NT2/D1 (cell line): ENCODE measurements at places on chromosomes 6 and 20.

GRCh38 chr6:155954149-155954548, 498.5 kb upstream of the NOX3 start:
- no peak for DNase-seq

- DNase-seq = no peak
These were observed 57.5 kb downstream of the LIN28B start for GRCh38 chr6:105014448-105014847.

- DNase-seq = no peak
These were observed 39.3 kb downstream of the ATXN1 start for GRCh38 chr6:16721977-16722376.

DNA sequence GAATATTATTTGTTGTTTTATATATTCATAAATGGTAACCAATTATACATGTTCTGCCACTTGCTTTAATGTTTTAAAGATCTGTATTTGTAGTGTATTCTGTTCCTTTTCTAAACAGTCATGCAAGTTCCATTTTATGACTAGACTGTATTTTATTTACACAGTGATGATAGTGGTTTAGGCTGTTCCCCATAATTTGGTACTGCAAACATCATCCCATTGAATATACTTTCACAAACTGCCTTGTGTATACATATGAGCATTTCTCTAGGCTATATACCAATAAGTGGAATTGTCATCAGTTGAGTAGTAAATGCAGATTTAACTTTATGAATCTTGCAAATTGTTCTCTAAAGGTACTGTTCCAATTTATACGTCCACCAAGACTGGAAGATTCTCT, 738.0 kb downstream of the EPHA7 start:
- no peak for DNase-seq

DNA sequence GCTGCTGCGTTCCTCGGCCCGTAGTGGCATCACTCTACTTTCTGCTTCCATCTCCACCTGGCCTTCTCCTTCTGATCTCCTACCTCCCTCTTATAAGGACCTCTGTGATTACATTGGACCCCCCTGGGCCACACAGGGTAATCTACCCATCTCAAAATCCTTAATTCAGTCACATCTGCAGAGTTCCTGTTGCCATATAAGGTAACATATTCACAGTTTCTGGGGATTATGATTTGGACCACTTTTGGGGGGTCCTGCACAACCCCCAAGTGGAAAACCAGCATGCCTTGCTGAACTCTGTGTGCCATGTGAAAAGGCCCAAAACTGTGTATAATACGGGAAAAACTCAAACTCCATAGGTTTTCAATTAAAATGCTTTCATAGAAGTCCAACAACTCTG, 51.1 kb downstream of the LY86 start:
- DNase-seq = no peak

DNA sequence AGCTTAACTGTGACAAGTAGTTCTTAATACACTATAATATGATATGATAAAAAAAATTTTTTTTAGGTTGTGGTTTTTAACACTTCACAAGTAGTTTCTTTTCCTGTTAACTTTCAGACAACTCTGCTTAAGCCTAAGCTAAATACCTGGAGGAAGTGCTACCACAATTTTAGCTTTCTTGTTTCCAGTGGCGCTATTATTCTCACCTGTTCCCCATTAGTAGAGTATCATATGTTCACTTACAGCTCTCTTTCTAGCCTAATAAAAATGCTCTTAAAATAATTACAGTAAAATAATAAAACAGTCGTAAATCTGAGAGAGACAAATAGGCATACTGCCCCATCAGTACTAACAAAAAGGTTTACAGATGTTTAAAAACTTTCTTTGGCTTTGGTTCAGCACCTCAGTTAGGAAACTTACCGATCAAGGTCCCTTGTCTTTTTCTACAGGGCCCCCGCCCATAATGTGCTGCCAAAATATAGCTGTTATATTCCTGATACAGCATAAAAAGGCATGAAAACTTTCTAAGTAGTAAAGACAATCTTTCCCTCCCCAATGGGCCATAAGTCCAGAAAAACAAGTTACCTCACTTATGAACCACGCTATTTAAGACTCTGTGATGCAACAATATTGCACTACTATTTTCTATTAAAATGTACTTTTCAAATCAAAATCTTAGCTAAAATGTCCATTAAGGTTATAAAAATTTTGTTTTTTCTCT, 57.9 kb downstream of the SESN1 start:
- no peak for DNase-seq

DNA sequence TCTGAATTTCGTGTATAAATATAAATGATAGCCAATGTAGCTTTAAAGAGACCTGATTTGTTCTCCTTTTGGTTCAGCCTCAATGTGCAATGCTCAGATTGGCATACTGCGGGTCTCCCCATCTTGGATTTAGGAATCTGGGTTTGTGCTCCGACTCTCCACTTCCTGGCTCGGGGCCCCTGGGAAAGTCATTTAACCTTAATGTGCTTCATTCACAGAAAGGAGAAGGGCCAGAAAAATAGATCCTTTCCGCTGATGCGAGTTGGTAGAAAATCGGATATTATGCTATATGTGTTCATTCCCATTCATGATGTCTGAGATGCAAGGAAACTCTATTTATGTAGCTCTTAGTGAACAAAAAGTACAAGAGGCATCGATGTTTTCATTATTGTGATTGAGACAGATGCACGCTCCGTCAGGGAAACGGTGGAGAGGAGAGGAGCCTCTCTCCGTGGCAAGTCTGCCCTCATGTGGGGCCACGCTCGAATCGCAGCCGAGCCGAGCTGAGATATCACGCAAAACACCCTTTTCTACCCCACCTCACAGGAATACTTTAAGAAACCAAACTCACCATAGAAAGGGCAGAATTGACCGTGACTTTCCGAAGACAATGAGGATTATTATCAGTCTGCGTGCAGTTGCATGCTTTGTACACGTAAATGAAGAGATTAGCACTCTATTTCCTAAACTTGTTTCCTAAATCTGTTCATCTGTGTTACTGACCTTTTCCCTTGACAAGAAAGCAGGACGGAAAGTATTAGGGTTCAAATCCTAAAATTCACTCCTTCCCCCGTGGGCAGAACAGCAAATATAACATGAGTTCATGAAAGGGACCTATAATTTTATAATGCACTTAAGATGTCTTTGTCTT, 136.6 kb downstream of the COL9A1 start:
- DNase-seq = peak; percentile 2

DNA sequence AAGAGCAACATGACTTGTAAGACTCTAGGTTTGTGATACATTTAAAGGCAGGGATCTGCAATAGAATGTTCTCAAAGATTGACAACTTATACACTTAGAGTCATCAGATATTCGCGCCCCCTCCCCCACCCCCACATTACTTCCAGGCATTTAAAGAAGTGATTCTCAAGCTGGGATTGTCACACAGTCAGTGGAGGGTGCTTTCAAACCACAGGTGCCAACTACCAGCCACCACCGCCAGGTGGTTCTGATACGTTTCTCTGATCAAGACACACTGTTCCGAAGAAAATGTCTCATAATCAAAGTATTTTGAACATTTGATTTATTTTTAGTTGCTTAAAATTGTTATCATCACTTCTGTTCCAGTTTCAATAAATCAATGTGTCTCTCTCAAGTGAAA, 357.5 kb downstream of the ESR1 start:
- DNase-seq = no peak

DNA sequence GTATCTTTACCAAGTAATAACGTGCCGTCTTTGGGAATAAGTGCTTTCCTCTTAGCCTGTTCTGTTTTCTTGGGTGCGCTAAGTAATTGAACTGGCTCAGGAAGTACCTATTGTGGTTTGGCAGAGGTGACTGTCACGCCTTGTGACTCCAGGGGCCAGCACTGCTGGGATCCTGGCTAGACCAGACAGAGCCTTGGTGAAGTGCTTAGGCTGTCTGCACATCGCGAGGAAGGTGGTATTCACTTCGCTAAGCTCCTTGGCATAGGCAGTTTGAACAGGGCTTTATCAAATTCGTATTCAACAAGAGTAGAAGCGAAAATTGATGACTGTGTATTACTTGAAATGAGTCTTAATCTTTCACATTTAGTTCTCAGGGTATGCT, 17.6 kb downstream of the PRDM1 start:
- no peak for DNase-seq

DNA sequence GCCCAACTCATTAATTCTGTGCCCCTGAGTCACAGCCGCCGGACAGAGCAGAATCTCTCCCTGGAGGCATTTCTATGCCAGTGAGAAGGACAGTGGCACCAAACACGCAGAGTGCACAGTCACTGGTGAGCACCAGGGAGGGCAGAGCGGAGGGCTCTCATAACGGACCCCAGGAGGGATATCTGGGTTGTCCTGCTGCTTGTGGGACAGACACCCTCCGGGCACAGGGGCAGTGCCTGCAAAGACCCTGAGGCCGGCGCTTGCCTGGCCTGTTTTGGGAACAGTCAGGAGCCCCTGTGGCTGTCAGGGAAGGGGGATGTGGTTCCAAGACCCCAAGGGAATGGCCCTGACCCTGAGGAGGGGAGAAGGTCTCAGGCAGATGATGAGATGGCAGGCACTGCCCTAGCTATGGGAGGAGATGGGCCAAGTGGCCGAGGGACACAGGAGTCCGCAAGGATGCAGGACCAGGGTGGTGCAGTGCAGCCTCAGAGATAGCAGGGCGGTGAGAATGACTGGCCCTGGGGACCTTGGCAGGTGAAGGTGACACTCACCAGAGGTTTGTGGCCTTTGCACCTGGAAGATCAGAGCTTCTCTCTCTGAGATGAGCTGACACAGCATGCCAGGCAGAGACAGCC, 270.8 kb downstream of the SMOC2 start:
- DNase-seq = no peak

GRCh38 chr6:30965140-30965601, 18.3 kb upstream of the MUC21 start:
- DNase-seq = no peak

DNA sequence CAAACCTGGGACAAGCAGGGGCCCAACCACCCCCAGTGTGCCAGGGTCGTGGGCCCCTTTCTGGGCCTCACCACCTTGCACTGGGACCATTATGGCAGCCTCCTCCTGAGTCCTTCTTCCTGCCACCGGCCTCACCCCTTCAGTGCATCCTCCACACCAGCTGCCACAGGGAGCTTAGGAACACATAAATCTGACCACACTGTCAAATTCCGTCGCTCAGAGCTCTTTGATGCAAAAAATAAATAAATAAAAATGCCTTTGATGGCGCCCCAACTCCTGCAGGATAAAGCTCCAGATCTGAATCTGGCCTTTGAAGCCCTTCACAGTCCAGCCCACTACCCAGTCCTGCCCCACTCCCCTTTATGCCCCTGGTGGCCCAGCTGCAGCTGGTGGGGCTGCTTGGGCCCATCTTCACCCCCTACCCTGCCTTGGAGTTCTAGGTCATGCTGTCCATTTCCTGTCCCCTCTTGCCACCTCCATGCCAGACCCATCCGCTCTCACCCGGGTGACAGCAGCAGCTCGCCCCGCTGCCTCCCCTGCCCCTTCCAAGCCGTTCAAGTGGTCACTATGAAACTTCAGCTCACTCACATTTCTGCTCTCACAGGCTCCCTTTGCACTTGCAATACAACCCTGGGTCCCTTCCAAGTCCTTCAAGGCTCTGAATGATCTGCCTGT, 16.0 kb downstream of the MYH7B start:
- DNase-seq = no peak

DNA sequence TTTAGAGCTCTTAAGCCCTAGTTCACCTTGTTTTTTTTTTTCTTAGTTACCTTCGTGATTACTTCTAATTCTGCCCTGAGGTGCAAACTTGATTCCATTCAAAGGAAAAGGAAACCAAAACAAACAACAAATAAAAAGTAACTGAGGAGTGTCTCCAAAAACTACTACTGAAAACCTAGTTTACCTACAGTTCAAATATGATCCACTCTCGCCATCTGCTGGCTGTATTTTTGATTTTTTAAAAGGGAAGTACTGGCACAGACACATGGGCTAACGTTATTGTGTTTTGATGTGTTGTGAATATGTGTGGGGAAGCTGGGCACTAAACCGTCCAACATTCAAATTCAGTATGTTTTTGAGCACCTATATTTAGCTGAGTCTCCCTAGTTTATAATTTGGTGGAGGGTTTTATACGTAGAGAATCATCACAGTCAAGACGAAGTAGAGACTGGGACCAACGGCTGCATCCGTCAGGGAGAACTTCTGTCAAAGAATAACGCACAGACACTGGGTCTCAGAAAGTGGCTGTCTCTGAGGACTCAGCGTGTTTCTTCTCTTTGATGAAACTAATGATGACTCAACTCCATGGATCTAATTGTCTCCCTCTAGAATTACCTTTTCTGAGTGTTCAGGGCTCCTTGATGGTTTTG, 373.5 kb upstream of the BTBD3 start:
- peak; percentile 77 for DNase-seq

GRCh38 chr6:20441921-20442320, 40.2 kb downstream of the E2F3 start:
- DNase-seq = no peak

- DNase-seq = no peak
These were observed 37.9 kb downstream of the IPCEF1 start for GRCh38 chr6:154318721-154319120.

- no peak for DNase-seq
These were observed 134.4 kb downstream of the OR2B2 start for GRCh38 chr6:27777614-27778355.

GRCh38 chr6:26092443-26092842, 5.2 kb downstream of the HFE start:
- DNase-seq = no peak

DNA sequence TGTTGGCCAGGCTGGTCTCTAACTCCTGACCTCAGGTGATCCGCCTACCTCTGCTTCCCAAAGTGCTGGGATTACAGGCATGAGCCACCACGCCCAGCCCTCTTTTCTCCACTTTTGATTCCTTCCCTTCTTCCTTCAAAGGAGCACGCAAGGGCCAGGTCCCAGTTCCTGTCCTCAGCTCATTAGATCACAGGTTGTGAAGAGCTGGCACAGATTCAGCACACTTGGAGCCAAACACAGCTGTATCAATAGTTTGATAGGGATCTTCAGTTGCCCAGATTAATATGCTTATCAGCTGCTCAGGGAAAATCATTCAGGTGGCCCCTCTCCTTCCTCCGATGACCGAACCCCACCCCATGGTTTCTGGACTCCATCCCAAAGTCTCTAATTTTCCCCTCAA, 14.4 kb upstream of the SLC22A23 start:
- DNase-seq = no peak

DNA sequence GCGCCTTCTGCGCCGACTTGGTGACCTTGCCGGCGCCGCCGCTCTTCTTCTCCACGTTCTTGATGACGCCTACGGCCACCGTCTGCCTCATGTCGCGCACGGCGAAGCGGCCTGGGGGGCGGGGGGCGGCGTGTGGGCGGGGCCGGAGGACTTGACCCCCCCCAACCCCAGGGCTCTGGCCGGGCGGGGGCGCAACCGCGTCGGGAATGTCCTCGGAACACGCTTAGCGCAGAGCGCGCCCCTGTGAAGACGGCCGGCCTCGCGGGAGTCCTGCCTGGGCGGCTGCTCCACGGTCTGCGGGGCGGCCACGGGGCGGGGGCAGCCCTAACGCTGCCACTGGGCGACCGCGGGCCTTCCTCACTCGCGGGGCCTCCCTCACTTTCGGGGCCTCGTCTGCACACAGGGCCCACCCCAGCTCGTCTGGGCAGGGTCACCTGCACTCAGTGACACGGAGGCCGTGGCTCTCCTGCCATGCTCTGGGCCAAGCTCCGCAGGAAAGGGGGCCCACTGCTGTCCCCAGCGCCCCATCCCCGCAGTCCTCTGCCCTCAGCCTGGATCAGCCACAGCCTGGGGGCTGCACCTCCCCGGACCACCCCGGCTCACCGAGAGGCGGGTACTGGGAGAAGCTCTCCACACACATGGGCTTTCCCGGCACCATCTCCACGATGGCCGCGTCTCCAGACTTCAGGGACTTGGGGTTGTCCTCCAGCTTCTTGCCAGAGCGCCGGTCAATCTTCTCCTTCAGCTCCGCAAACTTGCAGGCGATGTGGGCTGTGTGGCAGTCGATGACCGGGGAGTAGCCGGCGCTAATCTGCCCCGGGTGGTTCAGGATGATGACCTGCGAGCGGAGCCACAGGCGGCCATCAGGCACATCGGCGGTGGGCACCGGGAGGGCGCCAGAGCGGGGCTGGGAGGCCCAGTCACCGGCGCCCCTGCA, 10.3 kb downstream of the EEF1A2 start:
- DNase-seq = no peak
